ENCODE measurements at places on chromosomes 11 and 22.

DNA sequence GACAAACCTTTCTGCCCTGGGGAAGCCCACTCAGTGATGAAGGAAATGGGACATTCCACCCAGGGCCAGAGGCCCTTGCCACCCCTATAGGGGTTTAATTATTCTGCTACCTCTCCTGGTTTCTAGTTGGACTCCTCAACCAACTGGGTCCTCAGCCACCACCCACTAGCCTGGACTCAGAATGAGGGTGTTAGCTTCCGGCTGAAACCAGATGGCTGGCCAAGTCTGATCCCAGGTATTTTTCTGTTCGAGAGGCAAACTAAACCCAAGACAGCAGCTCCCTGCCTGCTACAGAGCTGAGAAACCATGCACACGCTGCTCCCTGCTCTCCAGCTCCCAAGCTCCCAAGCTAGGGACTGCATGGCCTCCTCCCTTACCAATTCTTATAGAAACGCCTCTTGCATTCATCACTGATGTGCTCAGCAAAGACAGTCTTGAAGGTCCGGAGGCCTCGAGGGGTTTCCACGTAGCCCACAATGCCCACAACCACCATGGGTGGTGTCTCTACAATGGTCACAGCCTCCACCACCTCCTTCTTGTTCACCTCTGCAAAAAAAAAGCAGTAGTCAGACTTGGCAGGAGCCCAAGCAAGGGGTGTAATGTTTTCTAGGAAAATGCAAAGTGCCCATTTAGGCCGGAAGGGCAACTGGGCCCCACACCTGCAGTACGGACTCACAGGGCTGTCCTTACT lies 2.2 kb downstream of the RPL3 start:
- DNase-seq = peak; percentile 59

GRCh38 chr11:88680806-88681205 lies 343.3 kb upstream of the CTSC start:
- no peak for DNase-seq

GRCh38 chr22:22720724-22721261 lies 76.4 kb downstream of the GGTLC2 start:
- peak; percentile 30 for DNase-seq

- no peak for DNase-seq
Measured at GRCh38 chr22:35148866-35149548, 83.0 kb downstream of the ISX start.

- DNase-seq = no peak
Measured at GRCh38 chr11:121566279-121567168, 113.8 kb upstream of the SORL1-AS1 start.

- DNase-seq = no peak
Measured at GRCh38 chr11:19722702-19723101, 10.1 kb downstream of the NAV2 start.

GRCh38 chr11:120612513-120613263 lies 101.1 kb downstream of the GRIK4 start:
- no peak for DNase-seq

GRCh38 chr11:83818349-83818748 lies 532.2 kb upstream of the CCDC90B start:
- no peak for DNase-seq

GRCh38 chr11:64917663-64917995 lies 620 bp upstream of the ATG2A start:
- DNase-seq = no peak

- no peak for DNase-seq
Measured at GRCh38 chr11:122322329-122322728, 206.3 kb upstream of the BLID start.

DNA sequence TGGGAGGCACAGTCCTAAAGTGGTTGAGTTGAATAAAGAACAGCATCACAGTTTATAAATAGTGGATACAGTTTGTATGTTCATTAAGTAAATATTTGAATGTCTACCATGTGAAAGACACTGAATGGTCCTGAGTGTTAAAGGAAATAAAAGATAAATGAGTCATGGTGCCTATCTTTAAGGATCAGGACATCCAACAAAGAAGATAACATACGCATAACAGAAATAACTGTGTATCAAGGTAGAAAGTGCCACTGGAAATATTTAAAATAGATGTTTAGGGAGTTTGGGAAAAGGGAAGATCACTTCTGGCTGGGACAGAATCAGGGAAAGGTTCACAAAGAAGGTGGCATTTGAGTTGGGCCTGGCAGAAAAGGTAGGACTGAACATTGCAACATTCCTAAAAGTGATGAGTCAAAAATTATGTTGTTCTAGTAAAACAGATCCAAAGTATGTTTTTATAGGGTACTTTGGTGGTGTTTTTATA lies 41.5 kb downstream of the CSTPP1 start:
- DNase-seq = no peak

DNA sequence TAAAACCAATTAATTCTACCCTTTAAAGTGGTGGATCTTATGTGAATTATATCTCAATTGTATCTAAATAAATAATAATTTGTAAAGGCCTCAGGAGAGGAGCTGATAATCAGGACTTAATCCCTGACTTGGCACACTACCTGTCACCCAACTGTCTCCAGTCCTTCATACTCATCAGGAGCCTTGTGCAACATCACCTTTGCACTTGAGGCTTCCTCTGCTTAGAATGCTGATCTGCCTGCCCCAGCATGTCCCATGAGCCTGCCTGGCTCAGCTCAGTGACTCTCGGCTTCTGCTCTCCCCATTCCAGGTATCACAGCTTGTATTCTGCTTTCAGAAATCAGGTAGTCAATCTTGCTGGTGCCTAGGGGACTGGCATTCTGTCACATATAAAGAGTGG lies 43.9 kb upstream of the PRODH start:
- DNase-seq = no peak

- no peak for DNase-seq
Measured at GRCh38 chr11:8257003-8257664, 6.5 kb downstream of the LMO1 start.

- no peak for DNase-seq
Measured at GRCh38 chr11:69884286-69884685, 65.1 kb upstream of the FGF3 start.

DNA sequence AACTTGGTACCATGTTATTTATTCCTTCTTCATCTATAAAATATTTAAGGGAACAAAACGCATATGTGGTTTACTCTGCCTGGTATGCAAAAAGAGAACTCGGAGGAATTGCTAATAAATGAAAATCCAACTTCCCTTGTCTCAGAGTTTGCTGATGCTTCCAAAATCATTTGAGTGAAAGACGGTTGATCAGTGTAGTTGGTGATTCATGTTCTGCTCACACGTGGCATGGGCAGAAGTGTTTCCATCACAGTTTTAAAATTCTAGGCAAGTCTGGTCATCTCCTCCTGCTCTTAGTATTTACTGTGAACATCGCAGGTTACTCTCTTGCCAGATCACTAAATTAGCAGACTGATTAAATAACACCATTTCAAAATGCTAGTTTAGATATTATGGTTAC lies 11.9 kb upstream of the PARVB start:
- DNase-seq = no peak

DNA sequence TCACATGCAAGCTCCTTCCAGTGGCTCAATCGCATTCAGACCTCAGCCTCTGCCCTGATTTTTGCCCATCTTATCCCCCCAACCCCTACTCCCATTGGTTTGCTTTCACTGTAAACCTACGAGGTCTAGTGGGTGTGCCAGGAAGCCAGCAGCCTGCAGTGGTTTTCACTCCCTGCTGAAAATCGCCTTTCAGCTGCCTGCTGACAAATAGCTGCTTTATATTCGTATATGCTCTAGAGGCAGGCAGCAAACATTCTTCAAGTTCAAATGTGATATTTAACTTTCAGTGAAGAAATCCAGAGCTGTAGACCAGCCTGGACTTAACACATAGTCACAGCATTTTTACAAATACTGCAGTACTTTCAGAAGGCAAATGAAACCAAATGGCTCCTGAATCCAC lies 92.8 kb upstream of the APOA1 start:
- DNase-seq = no peak

DNA sequence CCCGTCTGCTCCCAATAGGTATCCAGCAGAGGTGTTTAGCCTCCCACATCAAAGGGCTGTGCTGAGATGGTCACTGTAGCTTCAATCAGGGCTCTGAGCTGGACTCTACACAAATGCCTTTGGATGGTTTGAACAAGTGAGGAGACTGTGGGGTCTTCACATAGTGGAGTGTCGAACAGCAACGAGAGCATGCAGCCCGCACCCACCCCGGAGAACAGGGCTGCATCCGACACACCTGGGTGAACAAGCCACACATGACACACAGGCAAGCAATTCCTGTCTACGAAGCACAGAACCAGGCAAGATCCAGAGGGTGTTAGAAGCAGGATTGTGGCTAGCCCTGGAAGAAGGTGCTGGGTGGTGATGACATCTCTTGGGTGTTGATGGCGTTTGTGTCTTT lies 58.0 kb upstream of the FGF3 start:
- DNase-seq = no peak
